NCI-H460 (cell line): ENCODE measurements at places on chromosomes 7 and 10. TPM values are rescaled to one million over a fixed set of nuclear protein-coding genes. Genes with fewer than 3 reads are reported as not detected.

DDC gene
- total RNA-seq: not detected in 2 replicates

NRG3 gene
- total RNA-seq: not detected in 2 replicates

ARPC1B gene
- total RNA-seq: 236 and 247 TPM in 2 replicates

SEMA3C gene
- 8.2 and 9.2 TPM in 2 replicates for total RNA-seq

TEX47 gene
- total RNA-seq: not detected in 2 replicates

TWIST1 gene
- not detected in 2 replicates for total RNA-seq

SEMA4G gene
- total RNA-seq: 1.1 and 1.7 TPM in 2 replicates

SFTPA2 gene
- not detected in 2 replicates for total RNA-seq

NUTM2A gene
- total RNA-seq: 0.26 and 0.54 TPM in 2 replicates

TPK1 gene
- 22.8 and 29.4 TPM in 2 replicates for total RNA-seq

GBX1 gene
- total RNA-seq: not detected in 2 replicates

SMIM30 gene
- total RNA-seq: 94.0 and 98.1 TPM in 2 replicates

MUC12 gene
- 0.30 TPM in 1 of 2 replicates, not detected in the other for total RNA-seq

APBB1IP gene
- total RNA-seq: not detected in 2 replicates
